ENCODE measurements at places on chromosomes 1 and 21. TPM values are rescaled to one million over a fixed set of nuclear protein-coding genes. Genes with fewer than 3 reads are reported as not detected.

DNA sequence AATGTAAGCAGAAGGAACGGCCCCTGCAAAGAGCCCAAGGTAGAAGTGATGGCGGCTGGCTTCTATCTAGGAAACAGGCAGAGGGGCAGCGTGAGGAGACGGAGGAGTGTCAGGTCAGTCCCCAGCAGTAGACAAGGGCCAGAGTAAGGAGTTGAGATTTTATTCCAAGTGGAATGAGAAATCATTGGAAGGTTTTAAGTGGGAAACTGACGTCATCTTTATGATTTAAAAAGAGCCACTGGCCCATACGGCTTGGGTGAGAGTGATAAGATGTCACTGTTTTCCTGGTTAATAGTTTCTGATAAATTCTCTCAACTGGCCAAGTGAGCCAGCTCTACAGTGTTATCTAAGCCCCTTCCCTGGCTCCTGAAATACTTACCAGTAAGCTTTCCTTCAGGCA is 103.2 kb upstream of the CAMK1G start:
- no peak overlapping the region for H3K27ac ChIP-seq
- H3K4me3 ChIP-seq, result no peak overlapping the region
- H3K36me3 ChIP-seq, result no peaks in the 10 kb centered on the region
- no peaks in the 10 kb centered on the region for H3K27me3 ChIP-seq
- DNase-seq, result no peak

GRCh38 chr1:229119876-229120275 is 151.0 kb upstream of the RAB4A start:
- H3K4me1 ChIP-seq, result peaks cover 6% of the 10 kb centered on the region
- H3K27me3 ChIP-seq, result no peaks in the 10 kb centered on the region
- DNase-seq, result no peak
- H3K4me3 ChIP-seq, result no peak overlapping the region
- H3K27ac ChIP-seq, result no peak overlapping the region

GRCh38 chr1:111705841-111706240 is 33.4 kb downstream of the INKA2 start:
- H3K4me3 ChIP-seq, result no peak overlapping the region
- H3K27ac ChIP-seq, result no peak overlapping the region
- no peaks in the 10 kb centered on the region for H3K27me3 ChIP-seq
- DNase-seq, result no peak
- no peaks in the 10 kb centered on the region for H3K36me3 ChIP-seq
- no peaks in the 10 kb centered on the region for H3K4me1 ChIP-seq

DNA sequence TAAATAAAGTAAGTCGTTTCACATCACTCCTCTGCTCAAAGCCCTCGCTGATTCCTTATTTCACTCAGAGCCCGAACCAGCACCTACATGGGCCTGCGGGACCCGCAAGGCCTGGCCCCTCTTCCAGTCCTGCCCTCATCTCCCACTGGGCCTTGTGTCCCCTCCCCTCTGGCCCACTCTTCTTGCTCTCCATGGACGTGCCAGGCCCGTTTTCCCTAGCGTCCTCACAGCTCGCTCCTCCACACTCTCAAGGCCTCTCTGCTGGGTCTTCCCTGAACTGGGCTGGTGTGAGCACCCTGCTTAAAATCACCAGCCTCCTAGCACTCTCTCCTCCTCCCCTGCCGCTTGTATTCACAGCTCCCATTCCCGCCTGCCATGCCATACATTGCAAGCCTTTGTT is 237.9 kb downstream of the FOXD2 start:
- H3K4me1 ChIP-seq, result no peaks in the 10 kb centered on the region
- H3K4me3 ChIP-seq, result no peak overlapping the region
- no peaks in the 10 kb centered on the region for H3K36me3 ChIP-seq
- H3K27me3 ChIP-seq, result no peaks in the 10 kb centered on the region
- no peak overlapping the region for H3K27ac ChIP-seq
- DNase-seq, result no peak

DNA sequence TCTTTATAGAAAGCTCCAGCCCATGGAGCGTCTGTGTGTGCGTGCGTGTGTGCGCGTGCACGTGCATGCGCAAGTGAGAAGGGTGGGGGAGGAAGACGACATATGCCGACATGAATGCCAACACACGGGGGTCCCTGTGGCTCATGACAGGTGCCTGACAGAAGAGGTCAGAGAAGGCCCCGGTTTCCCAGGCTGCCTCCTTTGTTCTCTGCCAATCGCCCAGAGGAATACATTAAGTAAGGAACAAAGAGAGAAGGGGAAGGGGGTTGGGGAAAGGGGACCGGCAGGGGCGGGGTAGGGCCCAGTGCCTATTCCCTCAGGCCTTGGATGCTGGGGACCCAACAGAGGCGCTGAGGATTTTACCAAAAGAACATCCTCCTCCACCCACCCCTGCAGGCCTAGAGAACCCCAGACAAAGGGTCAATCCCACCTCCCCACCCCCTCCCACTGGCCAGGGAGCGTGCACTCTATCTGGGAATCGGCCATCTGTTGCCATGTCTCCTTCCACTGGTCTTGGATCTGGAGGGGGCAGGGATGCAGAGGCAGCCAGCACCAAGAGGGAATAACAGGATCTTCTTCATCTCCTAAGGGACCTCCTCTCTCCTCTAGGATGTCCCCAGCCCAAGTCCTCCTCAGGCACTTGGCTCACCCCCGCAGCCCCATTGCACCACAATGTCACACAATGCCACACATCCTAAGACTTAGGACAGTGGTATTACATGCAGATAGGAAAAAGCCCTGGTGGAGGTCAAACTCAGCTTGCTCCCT is 39.4 kb downstream of the PIK3C2B start:
- no peak for DNase-seq
- H3K4me3 ChIP-seq, result no peak overlapping the region
- H3K27me3 ChIP-seq, result no peaks in the 10 kb centered on the region
- H3K4me1 ChIP-seq, result no peaks in the 10 kb centered on the region

- DNase-seq, result no peak
- H3K4me3 ChIP-seq, result no peak overlapping the region
- H3K4me1 ChIP-seq, result peaks cover 4% of the 10 kb centered on the region
- H3K36me3 ChIP-seq, result no peaks in the 10 kb centered on the region
- H3K27ac ChIP-seq, result no peak overlapping the region
Measured at GRCh38 chr1:203590603-203591002, 36.0 kb upstream of the ATP2B4 start.

DNA sequence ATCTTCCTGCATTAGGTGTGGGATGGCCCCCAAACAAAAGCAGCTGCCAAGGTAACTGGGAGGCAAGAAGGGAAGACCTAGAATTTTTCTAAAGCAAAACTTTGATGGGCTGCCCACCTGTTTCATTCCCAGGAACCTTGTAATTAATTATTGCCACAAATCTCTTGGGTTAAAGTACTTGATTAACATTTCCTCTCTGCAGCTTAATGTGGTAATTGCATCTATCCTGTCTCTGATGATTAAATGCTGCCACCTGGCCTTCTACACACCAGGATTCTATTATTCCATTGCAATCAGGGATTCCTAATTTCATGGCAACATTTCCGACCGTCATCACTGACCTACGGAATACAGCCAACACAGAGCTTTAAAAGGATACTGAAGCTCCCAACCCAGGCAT is 68.3 kb upstream of the RC3H1 start:
- H3K27me3 ChIP-seq, result no peaks in the 10 kb centered on the region
- no peak for DNase-seq
- H3K4me1 ChIP-seq, result no peaks in the 10 kb centered on the region
- no peaks in the 10 kb centered on the region for H3K36me3 ChIP-seq

GRCh38 chr1:48930011-48930410 is 153.3 kb upstream of the BEND5 start:
- no peaks in the 10 kb centered on the region for H3K36me3 ChIP-seq
- H3K27ac ChIP-seq, result no peak overlapping the region
- H3K27me3 ChIP-seq, result no peaks in the 10 kb centered on the region
- no peak overlapping the region for H3K4me3 ChIP-seq
- H3K4me1 ChIP-seq, result no peaks in the 10 kb centered on the region

DNA sequence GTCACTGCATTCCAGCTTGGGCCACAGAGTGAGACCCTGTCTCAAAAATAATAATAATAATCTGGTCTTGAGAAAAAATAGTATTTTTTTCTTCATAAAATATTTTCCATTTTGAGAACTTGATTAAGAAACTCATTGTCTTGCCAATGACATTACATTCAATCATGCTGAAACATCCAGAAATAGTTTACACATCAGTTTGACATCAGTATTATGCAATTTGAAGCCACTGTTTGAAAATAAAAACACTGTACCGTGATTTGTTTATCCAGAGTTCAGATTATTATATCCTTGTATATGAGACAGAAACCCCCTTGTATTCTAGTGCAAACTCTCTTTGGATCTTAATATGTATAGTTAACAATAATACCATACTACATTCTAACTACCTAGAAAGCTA is 6.9 kb downstream of the FMO2 start:
- DNase-seq, result no peak
- no peaks in the 10 kb centered on the region for H3K36me3 ChIP-seq
- no peak overlapping the region for H3K4me3 ChIP-seq
- H3K4me1 ChIP-seq, result peaks cover 2% of the 10 kb centered on the region
- H3K27ac ChIP-seq, result no peak overlapping the region

The OR10J1 gene
- total RNA-seq, result not detected

DNA sequence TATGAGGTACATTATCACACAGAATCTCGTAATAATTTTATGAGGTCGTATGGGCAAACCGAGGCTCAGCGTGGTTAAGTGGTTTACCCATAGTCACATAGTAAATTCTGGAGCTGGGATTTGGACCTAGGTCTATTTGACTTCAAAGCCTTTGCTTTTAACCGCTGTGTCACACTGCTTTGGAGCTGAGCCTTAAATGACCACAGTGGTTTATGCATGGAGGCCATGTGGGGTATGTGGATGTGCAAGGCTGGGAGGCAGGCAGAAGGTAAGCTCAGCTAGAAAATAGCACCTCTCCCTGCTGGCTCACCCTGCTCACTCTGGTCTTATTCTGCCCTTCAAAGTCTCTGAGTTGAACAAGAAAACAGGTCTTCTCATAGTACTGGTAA is 269.5 kb downstream of the TRABD2B start:
- no peaks in the 10 kb centered on the region for H3K36me3 ChIP-seq
- no peaks in the 10 kb centered on the region for H3K27me3 ChIP-seq
- H3K4me1 ChIP-seq, result peaks cover 3% of the 10 kb centered on the region
- DNase-seq, result no peak
- H3K4me3 ChIP-seq, result no peak overlapping the region

- no peak overlapping the region for H3K4me3 ChIP-seq
- DNase-seq, result no peak
- no peak overlapping the region for H3K27ac ChIP-seq
Measured at GRCh38 chr1:179448437-179449149, 82.8 kb downstream of the AXDND1 start.

GRCh38 chr1:15775706-15776105 is 17.1 kb downstream of the FBLIM1 start:
- H3K27ac ChIP-seq, result no peak overlapping the region
- H3K4me3 ChIP-seq, result no peak overlapping the region
- H3K4me1 ChIP-seq, result no peaks in the 10 kb centered on the region
- no peaks in the 10 kb centered on the region for H3K27me3 ChIP-seq
- no peak for DNase-seq
- no peaks in the 10 kb centered on the region for H3K36me3 ChIP-seq

The FAM177B gene
- total RNA-seq, result not detected

The LDLRAD1 gene
- total RNA-seq, result 1.2 TPM

DNA sequence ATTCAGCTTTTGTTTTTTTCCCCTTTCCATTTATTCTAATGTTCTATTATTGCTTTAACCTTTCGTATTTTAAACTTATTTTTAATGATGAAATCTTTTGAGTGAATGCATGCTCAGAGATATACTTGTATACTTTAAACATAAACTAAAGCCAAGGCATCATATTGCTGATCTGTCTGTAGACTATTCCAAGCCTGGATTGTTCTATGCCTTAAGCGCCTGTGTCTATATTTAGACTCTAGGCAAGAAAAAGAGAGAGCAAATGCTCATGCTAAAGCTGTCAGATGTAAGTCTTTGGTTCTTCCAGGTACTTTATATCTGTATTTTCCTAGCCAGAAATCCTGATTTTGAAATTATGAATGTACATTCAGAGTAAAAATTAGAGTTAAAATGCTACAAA is 14.4 kb downstream of the SH3GLB1 start:
- no peak overlapping the region for H3K27ac ChIP-seq
- peaks cover 8% of the 10 kb centered on the region for H3K4me1 ChIP-seq
- no peak for DNase-seq
- H3K4me3 ChIP-seq, result no peak overlapping the region
- no peaks in the 10 kb centered on the region for H3K36me3 ChIP-seq

GRCh38 chr1:234719454-234720251 is 109.7 kb upstream of the IRF2BP2 start:
- no peak for DNase-seq
- no peaks in the 10 kb centered on the region for H3K27me3 ChIP-seq
- H3K4me3 ChIP-seq, result no peak overlapping the region
- H3K27ac ChIP-seq, result no peak overlapping the region

The COX20 gene
- 39.5 TPM for total RNA-seq

The OR2T11 gene
- not detected for total RNA-seq

The FHAD1 gene
- 2.3 TPM for total RNA-seq

DNA sequence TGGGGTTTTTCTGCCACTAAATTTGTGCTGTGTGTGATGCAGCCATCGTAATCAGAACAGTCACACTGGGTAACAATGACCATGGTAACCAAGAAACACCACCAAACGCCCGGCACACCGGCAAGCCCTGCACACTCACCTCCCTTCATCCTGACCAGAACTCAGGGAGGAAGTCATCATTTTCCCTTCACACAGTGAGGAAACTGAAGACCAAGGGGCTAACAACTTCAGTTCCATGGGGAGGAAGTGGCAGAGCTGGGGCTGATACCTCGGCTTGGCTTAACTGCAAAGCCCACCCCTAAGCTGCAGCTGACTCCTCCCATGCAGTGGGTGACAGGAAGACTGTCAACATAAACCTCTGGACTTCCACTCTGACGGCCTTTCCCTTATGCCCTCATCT is 69.3 kb upstream of the BCAR3 start:
- no peak overlapping the region for H3K4me3 ChIP-seq
- no peaks in the 10 kb centered on the region for H3K27me3 ChIP-seq
- H3K27ac ChIP-seq, result no peak overlapping the region

The OPN3 gene
- 9.8 TPM for total RNA-seq

DNA sequence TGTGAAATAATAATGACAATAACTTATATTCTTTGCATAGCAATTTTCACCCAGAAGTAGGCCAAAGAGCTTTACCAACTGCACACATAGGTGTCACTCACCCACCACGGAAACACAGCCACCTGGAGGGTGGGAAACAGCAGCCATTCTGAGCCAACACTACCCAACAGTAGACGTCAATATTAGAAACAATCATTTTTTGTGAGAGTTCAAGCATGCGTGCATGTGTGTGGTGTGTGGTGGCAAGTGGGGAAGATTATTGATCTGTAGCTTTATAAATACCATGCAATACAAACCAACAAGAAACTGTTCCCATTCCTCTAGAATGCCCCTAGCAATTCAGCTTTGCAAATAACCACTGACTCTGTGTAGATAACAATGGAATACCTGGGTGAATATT is 19.1 kb downstream of the PROX1 start:
- H3K4me1 ChIP-seq, result peaks cover 8% of the 10 kb centered on the region
- no peak overlapping the region for H3K4me3 ChIP-seq
- no peak for DNase-seq
- H3K27me3 ChIP-seq, result no peaks in the 10 kb centered on the region
- H3K27ac ChIP-seq, result no peak overlapping the region

The RPTN gene
- total RNA-seq, result not detected

The DNAJC6 gene
- total RNA-seq, result 1.5 TPM
